ENCODE measurements at places on chromosomes 3 and 15. TPM values are rescaled to one million over a fixed set of nuclear protein-coding genes. Genes with fewer than 3 reads are reported as not detected.
A peak's percentile ranks its signal among the peaks of the same experiment; 100 is the strongest.

Gene CAV3
- not detected for total RNA-seq

Gene CEMIP
- total RNA-seq: 0.61 TPM

Gene GOLGA8S
- 0.09 TPM for total RNA-seq

Gene CAMK2N2
- total RNA-seq: 2.6 TPM

- no peak for DNase-seq
Measured at GRCh38 chr15:91885714-91886270, 32.3 kb downstream of the SLCO3A1 start.

DNA sequence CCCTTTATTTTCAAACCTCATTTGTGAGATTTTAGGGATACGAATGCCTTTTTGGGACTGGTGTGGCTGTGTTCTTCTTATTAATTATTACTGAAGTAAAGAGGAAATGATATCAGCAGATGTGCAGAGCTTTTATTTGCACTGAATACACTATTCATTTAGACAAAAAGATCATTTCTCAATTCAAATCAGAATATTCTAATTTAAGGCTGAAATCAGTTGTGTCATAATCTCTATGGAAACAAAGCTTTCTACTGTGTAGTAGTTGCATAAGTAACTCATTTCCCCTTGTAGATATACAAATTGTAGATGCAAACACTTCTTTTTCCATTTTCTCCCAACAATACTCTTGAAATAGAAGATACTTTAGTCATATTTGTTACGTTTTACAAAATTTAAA lies 56.0 kb downstream of the PDE8A start:
- no peak for DNase-seq

DNA sequence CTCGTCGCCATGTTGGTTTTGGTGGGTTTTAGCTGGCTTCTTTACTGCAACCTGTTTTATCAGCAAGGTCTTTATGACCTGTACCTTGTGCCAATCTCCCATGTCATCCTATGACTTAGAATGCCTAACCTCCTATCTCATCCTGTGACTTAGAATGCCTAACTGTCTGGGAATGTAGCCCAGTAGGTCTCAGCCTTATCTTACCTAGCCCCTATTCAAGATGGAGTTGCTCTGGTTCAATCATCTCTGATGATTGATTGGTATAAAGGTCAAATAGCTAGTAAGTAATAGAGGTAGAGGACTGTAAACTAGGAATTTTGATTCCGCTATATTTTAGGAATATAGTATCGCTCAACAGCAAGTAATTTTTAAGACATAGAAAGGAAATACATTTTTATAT lies 1.3 kb upstream of the ACKR2 start:
- DNase-seq: no peak

- peak; percentile 34 for DNase-seq
Measured at GRCh38 chr3:196341137-196341536, 2.9 kb upstream of the TM4SF19 start.

GRCh38 chr3:118298133-118298532 lies 736.5 kb downstream of the IGSF11 start:
- DNase-seq: no peak

DNA sequence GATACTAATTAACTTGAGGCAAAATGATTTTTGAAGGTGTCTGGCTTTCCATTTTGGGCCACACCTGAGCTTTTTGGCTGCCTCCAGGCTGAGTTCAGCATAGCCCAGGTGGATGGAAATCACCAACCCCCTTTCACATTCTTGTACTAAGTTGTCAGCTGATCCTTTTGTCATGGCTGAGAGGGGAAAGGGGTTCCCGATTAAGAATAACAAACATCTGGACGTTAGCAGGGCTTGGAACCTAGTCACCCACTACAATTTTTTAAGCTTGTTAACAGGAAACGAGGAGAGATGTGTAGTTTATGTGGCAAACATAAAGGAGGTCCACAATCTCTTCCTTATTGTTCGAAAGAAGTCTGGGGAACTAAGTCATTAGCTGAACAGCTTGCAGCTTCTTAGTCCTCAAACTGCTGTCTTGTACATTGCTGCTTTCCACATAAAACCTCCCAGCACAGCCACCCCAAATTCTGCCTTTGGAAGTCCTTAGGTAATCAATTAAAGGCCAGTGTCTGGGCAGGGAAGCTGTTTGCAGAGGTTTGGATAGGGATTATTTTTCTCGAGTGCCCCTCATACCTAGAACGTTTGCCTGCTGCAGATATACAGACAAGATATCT lies 5.0 kb downstream of the NR2F2 start:
- no peak for DNase-seq

DNA sequence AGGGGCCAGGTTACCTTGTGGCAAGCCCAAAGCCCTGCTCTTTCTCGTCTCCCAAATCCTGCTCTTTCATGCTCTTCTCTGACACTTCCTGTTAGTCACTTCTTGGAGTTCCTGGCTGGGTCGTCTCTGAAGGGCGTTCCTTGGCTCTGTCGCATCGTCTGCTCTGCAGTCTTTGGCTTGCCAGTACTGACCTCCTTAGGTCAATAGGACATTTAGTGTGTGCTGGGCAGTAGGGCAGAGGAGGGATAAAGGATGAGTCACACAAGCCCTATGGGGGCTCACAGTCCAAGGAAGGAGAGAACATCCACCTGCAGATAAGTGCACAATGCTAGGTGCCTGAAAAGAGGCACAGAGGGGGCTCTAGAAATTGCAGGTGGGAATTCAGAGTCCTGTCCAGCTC lies 87.5 kb downstream of the FAM43A start:
- DNase-seq: no peak
